ENCODE measurements at places on chromosomes 6 and 20. TPM values are rescaled to one million over a fixed set of nuclear protein-coding genes. Genes with fewer than 3 reads are reported as not detected.

SNTA1 gene
- 11.4 TPM for polyA plus RNA-seq

TJAP1 gene
- polyA plus RNA-seq: 31.3 TPM

AVP gene
- not detected for polyA plus RNA-seq

DNA sequence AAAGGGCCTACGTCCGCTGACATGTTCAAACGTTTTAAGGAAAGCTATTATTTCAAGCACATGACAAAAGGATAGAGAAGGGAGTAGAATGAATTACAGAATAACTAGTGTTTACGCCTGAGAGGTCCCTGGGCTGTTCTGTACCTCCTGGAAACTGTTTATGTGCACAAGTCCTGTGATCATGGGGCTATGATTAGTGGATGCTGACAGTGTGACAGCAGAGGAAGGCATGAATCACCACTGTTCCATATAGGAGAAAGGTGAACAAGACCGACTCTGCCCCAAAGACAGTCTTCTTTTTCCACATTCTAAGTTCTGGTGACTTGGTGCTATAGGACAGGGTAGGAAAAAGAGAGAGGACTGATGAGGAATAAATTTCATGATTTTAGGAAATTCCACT is 249.2 kb upstream of the PRDM1 start:
- no peak for DNase-seq

DNA sequence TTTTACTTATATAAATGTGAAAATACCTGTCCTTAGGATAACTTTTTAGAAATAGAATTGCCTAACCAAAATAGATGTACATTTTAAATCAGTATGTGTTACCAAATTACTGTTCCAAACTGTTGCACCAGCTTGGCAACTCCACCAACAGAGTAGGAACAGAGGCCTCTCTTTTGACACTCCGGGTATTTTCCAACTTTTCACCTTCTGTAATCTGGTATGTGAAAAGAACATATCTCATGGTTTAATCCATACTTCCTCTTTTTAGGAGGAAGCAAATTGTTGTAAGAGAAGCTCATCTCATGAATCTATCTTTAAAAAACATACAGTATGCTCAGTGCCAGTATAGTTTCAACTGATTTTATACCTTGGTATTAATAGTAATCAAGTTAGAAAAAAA is 24.9 kb downstream of the RNF144B start:
- DNase-seq: no peak

- DNase-seq: no peak
Observed at GRCh38 chr20:54372313-54372712, 103.1 kb upstream of the DOK5 start.
